ENCODE measurements at places on chromosomes 3 and 15. TPM values are rescaled to one million over a fixed set of nuclear protein-coding genes. Genes with fewer than 3 reads are reported as not detected.

The PPM1L gene
- 23.8 TPM for total RNA-seq

The TLR9 gene
- not detected for total RNA-seq

The PARP16 gene
- total RNA-seq, result 15.4 TPM

The SH2D7 gene
- not detected for total RNA-seq

The SCN5A gene
- 0.69 TPM for total RNA-seq

The AGBL1 gene
- not detected for total RNA-seq

The C2CD4B gene
- total RNA-seq, result 0.26 TPM

The AMT gene
- 1.1 TPM for total RNA-seq

The IMPG2 gene
- total RNA-seq, result 0.10 TPM

GRCh38 chr15:37223089-37223488, 122.7 kb upstream of the MEIS2 start:
- no peak overlapping the region for H3K4me3 ChIP-seq
- no peaks in the 10 kb centered on the region for H3K27me3 ChIP-seq
- H3K27ac ChIP-seq, result no peak overlapping the region

GRCh38 chr15:80433836-80434235, 29.7 kb downstream of the ARNT2 start:
- H3K27me3 ChIP-seq, result no peaks in the 10 kb centered on the region
- no peak for DNase-seq
- no peaks in the 10 kb centered on the region for H3K36me3 ChIP-seq
- H3K4me3 ChIP-seq, result no peak overlapping the region

- H3K4me1 ChIP-seq, result peaks cover 10% of the 10 kb centered on the region
- DNase-seq, result no peak
- H3K4me3 ChIP-seq, result no peak overlapping the region
- H3K27me3 ChIP-seq, result no peaks in the 10 kb centered on the region
- no peak overlapping the region for H3K27ac ChIP-seq
- H3K36me3 ChIP-seq, result no peaks in the 10 kb centered on the region
These were observed 11.1 kb downstream of the LRCH3 start for GRCh38 chr3:197801891-197802778.

DNA sequence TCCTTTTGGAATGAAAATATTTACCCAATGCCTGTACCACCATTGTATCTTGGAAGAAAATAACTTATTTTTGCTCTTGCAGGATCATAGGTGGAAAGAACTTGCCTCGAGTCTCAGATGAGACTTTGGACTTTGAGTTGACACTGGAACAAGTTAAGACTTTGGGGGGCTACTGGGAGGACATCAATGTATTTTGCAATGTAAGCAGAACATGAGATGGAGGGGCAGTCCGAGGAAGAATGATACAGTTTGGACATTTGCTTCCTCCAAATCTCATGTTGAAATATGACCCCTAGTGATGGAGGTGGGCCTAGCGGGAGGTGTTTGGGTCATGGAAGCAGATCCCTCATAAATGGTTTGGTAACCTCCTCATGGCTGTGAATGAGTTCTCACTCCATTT, 1428.6 kb downstream of the ZPLD1 start:
- no peak for DNase-seq
- no peaks in the 10 kb centered on the region for H3K4me1 ChIP-seq
- no peaks in the 10 kb centered on the region for H3K27me3 ChIP-seq
- H3K27ac ChIP-seq, result no peak overlapping the region
- no peak overlapping the region for H3K4me3 ChIP-seq

GRCh38 chr3:66394753-66395249, 106.0 kb downstream of the LRIG1 start:
- no peak overlapping the region for H3K4me3 ChIP-seq
- H3K36me3 ChIP-seq, result no peaks in the 10 kb centered on the region
- H3K27me3 ChIP-seq, result no peaks in the 10 kb centered on the region
- no peak for DNase-seq

GRCh38 chr3:107690522-107691138, 167.9 kb downstream of the BBX start:
- H3K4me1 ChIP-seq, result no peaks in the 10 kb centered on the region
- peak; percentile 8 for DNase-seq
- no peak overlapping the region for H3K4me3 ChIP-seq

DNA sequence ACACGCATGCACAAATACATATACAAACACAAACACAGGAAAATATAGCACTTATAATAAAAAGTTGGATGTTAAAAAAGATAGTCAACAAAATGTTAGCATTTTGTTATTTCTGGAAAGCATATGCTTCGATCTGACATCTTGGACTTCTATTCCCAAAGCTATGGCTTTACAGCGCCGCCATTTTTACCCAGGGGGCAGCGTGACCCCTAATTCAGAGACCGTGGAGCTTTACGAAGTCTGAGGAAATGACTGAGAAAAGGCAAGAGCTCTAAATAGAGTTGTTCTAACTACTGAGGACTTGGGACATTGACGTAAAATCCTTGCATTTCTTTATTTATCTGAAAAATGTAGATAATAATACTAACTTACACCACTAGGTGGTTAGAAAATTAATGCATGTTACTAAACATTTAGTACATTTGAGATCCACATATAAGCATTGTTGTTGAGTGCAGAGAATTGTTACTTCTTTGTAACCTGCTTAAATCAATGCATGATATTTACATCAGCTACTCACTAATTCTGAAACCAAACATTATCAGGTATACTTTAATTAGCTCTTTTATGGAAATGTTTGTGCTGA, 155.4 kb downstream of the TP63 start:
- H3K36me3 ChIP-seq, result no peaks in the 10 kb centered on the region
- DNase-seq, result no peak
- no peak overlapping the region for H3K4me3 ChIP-seq
- no peaks in the 10 kb centered on the region for H3K4me1 ChIP-seq
- H3K27ac ChIP-seq, result no peak overlapping the region
